ENCODE measurements at places on chromosomes 12 and 14.
A peak's percentile ranks its signal among the peaks of the same experiment; 100 is the strongest.

DNA sequence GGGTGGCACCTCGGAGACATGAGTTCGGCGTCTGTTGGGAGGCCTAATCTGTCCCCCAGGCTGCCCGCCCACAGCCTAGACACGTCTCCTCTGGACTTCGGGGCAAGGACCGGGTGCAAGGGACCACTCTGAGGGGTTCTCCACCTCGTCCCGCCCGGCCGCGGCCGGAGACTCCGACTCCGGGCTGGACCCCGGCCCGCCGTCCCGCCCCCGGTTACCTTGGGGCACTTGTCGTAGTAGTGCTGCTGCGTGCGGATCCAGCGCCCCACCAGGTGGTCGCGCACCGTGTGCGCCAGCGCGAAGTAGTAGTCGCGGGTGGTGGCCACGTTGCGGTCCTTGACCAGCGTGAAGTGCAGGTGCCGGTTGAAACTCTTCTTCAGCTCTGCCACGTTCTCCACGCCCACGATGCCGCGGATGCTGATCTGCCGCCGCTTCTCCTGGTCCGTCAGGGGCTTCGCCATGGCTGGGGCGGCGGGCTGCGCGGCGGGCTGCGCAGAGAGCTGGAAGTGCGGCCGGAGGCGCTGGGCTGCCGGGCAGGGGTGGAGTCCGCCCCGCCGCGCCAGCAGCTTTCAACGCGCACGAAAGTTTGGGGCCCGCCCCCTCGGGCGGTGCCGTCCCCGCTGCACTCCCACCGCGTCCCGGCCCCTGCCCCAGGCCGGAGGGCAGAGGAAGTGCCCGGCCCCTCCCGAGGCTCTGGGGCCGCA is at the start of gene PYGL:
PYGL (minus strand) TSS at position 541 of the 704 bp plus-strand sequence; CDS start at position 461, 80 bp downstream.
- DNase-seq, result no peak

DNA sequence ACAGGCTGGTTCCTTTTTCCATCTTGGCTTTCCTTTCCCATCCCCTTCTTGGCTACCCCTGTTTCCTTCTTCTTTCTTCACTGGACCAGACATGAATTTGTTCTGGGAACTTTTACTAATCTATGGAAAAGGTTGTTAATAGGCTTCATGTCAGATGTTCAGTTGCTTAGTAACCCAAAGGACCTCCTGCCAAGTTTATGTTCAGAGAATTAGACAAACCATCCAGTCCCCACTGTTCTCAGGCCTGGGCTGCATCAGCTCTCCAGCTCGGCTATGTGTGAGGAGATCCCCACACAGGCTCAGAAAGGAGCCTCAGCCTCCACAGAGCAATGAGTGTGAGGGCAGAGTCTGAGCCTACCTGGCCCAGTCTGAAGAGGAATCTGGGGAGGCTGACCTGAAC is 78.0 kb downstream of the AKAP6 start:
- DNase-seq, result no peak

- DNase-seq, result no peak
These were observed 46.1 kb downstream of the TMTC1 start for GRCh38 chr12:29737644-29738043.

DNA sequence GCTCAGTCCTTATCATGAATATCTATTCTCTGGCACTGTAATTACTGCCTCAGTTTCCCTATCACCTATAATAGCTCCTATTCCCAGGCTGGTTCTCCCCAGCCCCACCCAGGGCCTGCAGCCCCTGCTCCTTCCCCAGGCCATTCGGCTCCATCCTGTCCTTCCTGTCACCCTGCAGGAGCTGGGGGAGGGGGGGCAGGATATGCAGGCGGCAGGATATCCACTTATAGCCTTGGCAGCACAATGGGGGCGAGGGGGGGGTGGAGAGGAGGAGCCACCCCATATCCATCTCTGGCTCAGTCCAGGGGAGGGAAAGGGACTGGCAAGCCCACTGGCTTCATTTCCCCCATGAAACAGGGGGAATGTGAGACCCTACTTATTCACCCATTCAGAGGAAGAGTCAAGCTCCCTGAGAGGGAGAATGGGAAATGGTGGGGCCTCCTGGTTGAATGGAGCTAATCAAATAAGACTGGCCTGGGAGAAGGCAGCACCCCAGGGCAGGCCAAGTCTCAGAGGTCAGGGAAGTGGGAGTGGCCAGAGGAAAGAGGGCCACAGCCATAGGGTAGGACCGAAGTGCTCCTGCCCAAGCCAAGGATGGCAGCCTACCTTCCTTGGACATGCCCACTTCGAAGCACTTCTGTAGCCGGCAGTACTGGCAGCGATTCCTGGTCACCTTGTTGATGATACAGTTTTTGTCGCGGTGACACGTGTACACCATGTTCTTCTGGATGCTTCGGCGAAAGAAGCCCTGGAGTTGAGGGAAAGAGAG is 7.8 kb upstream of the ITGB7 start:
- DNase-seq, result no peak

DNA sequence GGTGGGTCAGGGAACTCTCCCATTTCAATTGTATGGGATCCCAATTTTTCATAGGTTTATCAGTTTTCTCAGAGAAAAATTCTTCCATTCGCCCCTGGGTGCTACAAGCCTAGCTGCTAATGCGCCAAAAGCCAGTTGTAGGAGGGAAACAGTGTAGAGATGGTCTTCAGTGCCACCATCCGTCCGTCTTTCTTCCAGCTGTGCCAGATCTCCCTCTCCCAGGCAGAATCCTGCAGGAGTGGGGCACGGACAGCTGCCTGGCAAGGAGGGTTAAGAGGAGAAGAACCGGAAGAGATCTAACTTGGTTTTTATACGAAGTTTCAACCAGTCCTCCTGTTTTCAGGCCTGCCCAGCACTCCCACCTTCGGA is 38.9 kb upstream of the FUT8 start:
- DNase-seq, result no peak

GRCh38 chr14:23137192-23137812 is 18.2 kb upstream of the CEBPE start:
- DNase-seq, result no peak

GRCh38 chr12:65902500-65902899 is 78.2 kb downstream of the HMGA2 start:
- no peak for DNase-seq

- no peak for DNase-seq
These were observed 38.7 kb downstream of the SLC6A12 start for GRCh38 chr12:175250-175649.

DNA sequence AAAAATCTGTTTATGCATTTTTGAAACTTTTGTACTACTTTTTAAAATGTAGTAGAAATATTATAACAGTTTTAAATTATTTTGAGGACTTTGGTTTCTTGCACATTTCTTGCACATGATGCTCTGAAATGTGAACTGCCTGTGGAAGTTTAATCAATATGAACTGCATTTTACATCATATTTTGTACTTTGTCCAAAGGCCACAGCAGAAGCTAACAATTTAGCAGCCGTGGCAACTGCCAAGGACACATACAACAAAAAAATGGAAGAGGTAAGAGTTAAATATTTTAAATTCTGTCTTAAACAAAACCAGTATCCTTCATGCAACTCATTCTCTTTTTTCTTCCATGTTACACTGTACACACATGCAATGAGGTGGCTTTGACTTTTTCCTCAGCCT is 45.1 kb downstream of the SAV1 start:
- DNase-seq, result no peak

GRCh38 chr12:131643631-131644452 is 67.0 kb upstream of the SFSWAP start:
- DNase-seq, result no peak

DNA sequence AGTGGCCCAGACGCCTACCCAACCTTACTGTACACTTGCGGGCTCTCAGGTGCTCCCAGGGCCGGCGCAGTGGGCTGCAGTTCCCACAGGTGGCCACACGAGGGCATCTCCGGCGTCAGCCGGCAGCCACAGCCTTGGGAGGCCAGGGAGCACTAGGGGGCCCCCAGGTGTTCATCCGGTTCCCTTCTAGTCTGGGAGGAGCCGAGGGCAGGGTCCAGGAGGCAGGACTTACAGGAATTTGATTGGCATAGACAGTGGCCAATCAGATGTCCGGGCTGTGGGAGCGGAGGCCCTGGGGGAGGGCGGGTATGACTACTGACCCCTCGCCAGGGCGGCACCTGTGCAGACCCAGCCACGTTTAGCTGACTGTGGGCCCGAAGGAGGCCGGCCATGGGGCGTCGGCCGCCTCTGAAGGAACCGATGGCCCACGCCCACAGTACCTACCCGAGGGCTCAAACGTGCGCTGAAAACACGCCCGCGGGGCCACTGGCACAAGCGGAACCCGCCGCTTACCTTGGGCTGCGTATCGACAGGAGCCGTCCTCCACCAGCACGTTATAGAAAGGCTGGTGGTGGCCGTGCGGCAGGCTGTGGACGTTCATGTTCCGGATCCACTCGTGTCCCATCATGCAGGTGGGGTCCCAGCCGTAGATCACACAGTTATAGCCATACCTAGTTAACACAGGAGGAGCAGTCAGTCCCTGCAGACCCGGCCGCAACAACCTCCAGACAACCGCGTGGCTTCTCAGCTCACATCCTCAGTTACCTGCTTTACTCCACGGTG is 34.8 kb downstream of the FBXO21 start:
- DNase-seq, result peak; percentile 90

GRCh38 chr14:50635141-50635540 is 33.0 kb downstream of the SAV1 start:
- DNase-seq, result no peak

DNA sequence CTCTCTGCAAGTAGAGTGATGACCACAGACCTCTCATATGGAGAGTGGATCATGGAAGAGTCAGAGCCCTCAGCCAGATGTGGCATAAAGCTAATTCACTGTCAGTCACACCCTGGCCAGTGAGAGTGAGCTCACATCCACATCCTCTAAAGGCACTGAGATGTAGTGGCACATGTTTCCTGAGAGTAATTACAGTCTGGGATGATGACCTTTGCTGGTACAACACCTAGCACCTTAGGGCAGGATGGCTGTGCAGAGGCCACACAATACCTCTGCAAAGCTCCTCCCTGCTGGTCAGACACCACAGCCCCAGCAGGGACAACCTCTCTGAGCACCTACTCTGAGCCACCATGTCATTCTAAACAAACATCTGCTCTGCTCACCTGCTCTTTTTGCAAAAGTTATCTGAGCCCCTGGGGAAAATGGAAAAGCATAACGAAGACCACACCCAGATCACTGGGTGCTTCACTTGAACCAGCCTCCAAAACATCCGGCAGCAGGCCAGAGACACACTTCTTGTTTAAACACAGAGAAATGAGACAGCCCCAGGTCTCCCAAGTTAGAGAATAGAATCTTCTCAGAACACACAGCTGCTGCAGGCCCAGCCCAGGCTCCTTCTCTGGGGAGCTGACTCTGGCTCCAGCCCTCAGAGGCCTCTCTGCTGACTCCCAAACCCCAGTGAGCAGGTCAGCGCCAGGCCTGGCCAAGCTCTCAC is 30.3 kb downstream of the PITPNM2 start:
- DNase-seq, result no peak

DNA sequence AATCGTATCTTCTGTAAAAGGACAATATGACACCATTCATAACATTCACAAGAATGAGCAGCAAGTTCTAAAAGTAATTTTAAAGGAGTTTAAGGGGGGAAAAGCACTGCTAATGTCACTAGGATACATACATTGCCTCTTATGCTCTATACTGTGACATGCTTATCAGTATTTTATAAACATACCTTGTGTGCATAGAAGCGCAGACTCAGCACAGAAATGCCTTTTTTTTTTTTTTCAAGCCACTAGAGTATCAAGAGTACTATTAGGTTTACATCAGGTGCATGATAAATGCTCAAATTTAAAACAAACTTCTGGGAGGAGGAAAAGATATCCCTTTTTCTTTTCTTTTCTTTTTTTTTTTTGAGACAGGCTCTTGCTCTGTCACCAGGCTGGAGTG is 13.6 kb upstream of the SMARCC2 start:
- DNase-seq, result no peak

DNA sequence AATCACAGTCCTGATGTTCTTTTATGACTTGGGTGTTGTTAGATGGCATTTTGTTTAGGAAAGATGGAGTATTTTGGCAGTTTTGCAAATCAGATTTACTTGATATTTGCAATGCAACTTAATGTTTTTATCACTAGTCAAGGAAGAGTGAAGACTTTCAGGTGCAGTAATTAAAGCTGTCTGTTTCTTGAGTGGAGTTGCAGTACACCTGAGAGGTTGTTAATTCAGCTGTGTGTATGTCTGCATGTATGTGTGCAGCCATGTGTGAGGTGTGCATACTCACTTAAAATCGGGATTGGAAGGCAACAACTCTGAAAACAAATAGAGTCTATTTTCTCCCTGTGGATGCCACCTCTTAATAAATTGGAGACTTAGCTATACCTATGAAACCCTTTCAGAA is 94.5 kb downstream of the RMST start:
- DNase-seq, result no peak

DNA sequence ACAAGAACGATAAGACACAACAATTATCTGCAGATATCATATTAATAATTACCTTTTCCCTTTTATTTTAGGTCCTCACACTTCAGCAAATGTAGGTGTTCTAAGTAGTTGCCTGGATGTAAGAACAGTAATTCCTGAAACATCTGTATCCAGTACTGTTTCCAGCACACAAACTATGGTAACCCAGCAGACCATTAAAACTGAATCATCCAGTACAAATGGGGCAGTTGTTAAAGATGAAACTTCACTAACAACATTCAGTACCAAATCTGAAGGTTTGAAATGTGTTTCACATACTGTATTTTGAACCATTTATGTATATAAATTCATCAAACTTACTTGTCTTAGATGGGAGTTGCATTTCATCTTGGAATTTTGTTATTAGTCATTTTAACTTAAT is 31.0 kb downstream of the HCFC2 start:
- no peak for DNase-seq

DNA sequence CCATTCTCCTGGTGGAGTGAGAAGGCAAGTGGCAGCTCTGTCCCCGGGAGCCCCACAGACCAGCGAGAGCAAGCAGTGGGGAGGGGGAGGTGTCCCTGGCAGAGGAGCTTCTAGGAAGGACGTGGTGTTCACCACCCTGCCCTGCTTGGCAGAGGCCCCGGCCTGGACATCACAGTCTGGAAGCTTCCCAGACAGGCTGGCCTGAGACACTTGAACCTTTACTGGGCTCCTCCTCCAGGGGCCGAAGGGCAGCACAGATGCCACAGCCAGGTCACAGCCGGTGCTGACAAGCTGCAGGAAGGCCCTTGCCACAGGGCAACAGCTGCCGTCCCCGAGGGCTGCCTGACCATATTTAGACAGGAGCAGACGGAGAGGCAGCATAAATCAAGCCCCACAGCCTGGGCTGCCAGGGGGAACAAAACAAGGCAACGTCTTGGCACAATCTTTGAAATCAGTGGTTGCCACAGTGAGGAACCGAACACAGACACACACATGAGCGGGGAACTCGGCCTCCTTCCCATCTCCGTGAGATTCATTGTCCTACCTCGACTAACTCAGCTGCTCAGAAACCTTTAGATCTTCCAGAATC is 28.5 kb downstream of the PRIMA1 start:
- no peak for DNase-seq

Measured in Jurkat, Clone E6-1 (cell line).